ENCODE measurements at places on chromosomes 5 and 9. TPM values are rescaled to one million over a fixed set of nuclear protein-coding genes. Genes with fewer than 3 reads are reported as not detected.

PPP1R26 gene
- total RNA-seq: 22.8 TPM

HSPB3 gene
- not detected for total RNA-seq

LHFPL2 gene
- 40.6 TPM for total RNA-seq

KIF20A gene
- total RNA-seq: 1.2 TPM

RNF183 gene
- not detected for total RNA-seq

ANKHD1 gene
- total RNA-seq: 133 TPM

Measured in lower lobe of right lung (tissue), 2 donors.